Hematopoietic multipotent progenitor cell treated with erythropoietin and hydrocortisone succinate and interleukin-3 and kit ligand, for 8 days (in vitro differentiated cells): ENCODE measurements at places on chromosomes 2 and 18.

DNA sequence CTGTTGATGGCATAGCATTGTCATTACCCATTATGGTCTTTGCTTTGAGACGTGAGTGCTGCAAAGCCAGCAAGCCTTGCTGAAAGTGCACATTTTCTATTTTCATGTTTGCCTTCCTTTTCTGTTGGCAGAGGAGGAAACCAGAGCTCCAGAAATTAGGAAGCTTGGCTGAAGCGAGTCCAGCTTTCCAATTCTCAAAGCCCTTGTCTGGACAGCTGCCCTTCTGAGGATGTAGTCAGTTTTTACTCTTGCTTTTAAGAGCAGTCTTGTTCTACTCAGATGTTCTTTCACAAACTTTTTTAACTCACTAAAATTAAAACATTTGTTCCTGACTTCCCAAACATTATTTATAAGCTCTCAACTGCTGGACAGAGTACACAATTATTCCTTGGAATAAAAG is 93.8 kb downstream of the ICOS start:
- no peak for DNase-seq

DNA sequence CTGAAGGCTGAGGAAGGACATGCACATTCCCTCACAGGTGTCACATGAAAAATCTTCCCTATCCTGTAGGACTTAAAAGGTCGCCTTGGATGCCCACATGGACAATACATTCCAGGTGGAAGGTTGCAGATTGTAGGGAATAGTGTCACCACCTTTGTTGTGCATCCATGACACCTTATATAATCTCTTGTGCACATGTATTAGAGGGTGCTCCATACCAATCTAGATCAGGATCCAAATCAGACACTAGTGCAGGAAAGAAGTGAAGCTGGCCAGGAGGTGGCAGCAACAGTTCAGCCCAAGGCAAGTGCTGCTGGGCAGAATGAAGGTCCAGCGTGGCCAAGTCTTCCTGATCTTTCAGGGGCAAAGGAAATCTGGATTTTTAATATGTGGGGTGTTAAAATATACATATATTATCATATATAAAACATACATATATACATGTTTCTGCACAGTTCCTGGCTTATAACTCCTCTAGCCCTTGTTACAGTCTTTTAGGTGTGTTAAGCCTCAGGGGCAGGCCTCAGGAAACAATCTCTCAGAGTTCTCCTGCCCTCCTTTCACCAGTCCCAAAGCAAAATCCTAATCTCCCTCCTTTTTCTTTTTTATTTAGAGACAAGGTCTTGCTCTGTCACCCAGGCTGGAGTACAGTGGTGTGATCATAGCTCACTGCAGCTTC is 16.6 kb downstream of the NIF3L1 start:
- peak; percentile 82 for DNase-seq

GRCh38 chr2:228417956-228418355 is 236.5 kb upstream of the SPHKAP start:
- no peak for DNase-seq

GRCh38 chr2:160289126-160289525 is 89.1 kb upstream of the ITGB6 start:
- DNase-seq: no peak

- DNase-seq: no peak
Observed at GRCh38 chr2:9639000-9639602, 8.3 kb upstream of the YWHAQ start.

- DNase-seq: no peak
Observed at GRCh38 chr2:194696690-194697089, 960.3 kb upstream of the SLC39A10 start.

GRCh38 chr18:36309436-36310391 is 12.2 kb downstream of the FHOD3 start:
- DNase-seq: no peak

GRCh38 chr18:44556296-44556695 is 124.4 kb upstream of the SETBP1 start:
- DNase-seq: no peak

- DNase-seq: no peak
Observed at GRCh38 chr18:43578706-43579105, 301.4 kb upstream of the SYT4 start.

DNA sequence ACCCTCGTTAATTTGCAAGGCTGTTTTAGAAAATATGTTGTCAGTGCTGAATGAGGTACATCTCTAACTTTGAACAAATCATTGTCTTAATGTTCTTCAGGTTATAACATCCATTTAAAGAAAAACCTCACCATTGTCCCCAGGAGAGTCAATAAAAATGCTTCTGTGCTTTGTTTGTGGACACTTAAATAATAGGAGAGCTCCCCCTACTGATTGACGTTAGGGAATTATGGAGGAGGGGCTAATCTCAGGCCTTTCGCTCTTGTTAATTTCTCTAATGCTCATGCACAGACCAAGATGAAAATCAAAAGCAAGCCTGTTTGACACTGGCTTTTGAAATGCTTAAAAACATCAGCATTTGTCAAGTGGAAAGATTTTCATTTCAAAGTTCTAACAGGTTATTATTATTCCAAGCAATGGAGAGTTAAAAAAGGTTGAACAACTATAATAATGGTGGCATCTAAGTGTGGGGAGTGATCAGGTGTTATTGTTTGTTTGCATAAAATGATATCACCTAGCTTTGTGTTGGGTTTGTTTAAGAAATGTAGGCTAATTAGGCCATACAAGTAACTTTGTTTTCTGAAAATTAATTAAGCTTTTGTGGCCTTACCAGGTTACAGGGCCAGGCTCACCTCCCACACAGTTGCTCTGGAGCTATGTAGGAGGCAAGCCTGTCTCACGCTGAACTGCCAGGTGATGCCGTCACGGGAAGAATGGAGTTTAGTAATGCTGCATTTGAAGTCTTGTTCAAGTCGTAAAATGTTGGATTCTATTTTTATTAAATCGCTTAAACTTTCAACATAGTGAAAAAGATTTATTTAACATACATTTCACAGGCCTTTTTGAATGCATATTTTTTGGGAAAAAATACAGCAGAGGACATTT is 51.7 kb upstream of the SMIM21 start:
- peak; percentile 54 for DNase-seq

GRCh38 chr2:237485304-237485703 is 1.7 kb upstream of the MLPH start:
- no peak for DNase-seq

DNA sequence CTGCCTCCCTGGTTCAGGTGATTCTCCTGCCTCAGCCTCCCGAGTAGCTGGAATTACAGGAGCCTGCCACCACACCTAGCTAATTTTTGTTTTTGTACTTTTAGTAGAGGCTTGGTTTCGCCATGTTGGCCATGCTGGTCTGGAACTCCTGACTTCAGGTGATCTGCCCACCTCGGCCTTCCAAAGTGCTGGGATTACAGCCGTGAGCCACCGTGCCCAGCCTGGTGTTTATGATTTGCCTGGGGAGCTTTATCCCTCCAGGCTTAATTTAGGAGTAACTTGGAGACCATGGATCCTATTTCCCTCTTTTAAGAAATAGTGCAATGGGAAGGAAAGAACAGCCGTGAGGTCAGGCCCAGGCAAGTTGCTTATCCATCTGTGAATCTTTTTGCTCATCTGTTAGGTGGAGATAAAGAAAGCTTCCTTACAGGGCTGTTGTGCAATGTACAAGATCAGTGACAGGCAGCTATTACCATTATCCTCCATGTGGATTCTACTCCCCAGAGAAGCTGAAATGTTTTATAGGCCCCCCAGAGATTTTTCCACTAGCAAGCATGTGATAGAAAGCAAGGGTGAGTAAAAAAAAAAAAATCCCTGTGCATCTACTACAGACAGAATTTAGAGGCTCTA is 104.9 kb upstream of the MGAT5 start:
- peak; percentile 27 for DNase-seq

DNA sequence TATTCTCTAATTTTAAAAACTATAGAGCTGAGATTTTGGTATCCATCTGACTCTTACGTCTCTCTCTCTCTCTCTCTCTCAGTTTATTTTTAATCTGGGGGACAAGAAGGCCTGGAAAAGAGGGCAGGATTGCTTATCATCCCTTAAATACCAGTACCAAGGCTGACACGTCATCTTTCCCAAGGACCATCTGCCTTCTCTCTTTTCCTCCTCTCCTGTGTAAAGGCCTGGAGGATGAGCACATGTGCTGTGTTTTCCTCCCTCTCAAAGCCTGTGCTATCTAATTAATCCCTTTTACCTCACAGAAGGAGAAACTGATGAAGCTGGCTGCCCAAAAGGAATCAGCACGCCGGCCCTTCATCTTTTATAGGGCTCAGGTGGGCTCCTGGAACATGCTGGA is 7.3 kb downstream of the IL37 start:
- DNase-seq: no peak

GRCh38 chr2:133517876-133518275 is 50.4 kb downstream of the NCKAP5 start:
- DNase-seq: no peak

DNA sequence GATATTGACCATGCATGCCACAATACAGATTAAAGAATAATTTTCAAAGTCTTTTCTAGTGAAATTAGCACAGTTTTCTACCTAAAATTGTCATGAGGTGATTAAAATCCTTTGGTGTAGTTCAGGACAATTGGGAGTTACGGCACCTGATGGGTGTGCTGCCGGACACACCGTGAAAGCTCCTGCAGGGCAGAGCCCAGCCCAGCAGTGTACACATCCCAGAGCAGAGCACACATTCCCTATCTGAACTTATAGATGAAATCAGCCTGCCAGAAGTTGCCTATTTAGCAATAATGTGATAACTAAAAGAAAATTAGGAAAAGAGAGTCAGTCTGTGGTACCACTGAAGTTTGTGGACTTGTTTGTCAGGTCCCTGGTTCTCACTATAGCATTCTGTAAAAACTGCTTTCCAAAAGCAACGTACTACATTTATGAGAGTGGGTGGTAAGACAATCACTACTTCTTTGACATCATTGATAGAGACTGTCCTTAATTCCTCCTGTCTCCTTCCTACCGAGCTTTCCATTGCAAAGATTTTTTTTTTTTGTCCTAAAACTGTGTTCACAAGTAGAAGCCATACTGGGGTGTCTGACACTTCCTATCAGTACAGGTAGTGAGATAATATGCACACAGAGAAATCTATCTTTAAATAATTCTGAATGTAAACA is 3.4 kb downstream of the CYTIP start:
- no peak for DNase-seq

GRCh38 chr18:5969355-5969988 is 74.2 kb upstream of the TMEM200C start:
- no peak for DNase-seq

GRCh38 chr18:59554796-59555335 is 142.4 kb downstream of the CCBE1 start:
- no peak for DNase-seq

DNA sequence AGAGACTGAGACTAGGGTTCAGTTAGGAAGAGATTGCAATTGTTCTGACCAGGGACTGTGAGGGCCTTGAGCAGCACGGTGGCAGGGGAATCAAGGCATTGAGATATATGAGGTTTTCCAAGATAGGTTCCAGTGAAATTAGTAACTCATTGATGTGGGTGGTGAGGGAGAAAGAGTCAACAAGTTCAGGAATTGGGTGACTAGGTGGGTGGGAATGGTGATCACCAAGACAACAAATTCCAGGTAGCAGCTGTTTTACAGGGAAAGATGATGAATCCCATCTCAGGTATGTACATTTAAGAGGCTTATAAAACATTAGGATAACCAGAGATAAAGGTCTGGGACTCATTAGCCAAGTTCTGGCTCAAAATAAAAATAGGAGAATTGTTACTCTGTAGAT is 251.5 kb upstream of the MGAT5 start:
- DNase-seq: no peak

- DNase-seq: no peak
Observed at GRCh38 chr18:13826209-13826608, 2.3 kb downstream of the MC5R start.

DNA sequence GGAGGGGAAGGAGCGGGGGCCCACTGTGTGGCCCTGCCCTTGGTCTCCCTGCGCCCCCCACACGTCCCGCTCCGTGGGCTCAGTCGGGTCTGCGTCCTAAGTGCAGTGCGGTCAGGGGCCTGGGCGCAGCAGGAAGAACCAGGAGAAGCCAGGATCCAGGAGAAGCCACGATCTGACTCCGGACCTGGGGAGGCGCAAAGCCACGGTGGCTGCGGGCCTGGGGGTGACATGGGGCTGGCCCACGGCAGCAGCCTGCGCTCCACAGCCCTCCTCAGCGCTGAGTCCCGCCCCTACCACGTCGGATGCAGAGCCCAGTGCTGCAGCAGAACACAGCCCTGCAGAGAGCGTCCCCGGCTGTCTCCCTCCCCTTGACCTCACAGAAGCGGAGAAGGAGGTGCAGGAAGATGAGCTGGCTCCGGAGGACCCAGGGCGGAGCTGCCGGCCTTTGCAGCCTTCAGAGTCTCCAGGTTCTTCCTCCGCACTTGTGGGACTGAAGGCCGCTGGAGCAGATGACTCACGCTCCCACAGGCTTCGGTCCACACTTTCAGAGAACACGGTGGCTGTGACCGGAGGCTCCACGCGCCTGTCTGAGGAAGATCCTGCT is 589.2 kb upstream of the SALL3 start:
- DNase-seq: no peak

DNA sequence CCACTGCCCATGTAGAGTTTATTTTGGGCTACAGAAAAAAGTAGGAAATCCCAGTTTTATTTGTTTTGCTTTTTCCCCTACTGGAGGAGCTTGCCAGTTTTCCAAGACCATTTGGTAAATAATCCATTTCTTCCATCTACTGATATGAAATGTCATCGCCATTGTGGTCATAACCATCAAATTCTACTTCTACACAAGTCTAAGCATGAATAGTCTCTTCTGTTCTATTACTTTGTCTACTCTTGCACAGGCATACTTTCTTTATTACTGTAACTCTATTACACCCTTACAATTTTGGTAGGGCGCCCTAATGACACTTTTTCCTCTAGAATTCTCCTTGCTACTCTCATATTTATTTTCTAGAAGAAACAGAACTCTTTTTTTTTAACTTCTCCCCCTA is 120.7 kb downstream of the ATAD2B start:
- no peak for DNase-seq

- no peak for DNase-seq
Observed at GRCh38 chr2:230873661-230874401, 9.1 kb downstream of the ITM2C start.

DNA sequence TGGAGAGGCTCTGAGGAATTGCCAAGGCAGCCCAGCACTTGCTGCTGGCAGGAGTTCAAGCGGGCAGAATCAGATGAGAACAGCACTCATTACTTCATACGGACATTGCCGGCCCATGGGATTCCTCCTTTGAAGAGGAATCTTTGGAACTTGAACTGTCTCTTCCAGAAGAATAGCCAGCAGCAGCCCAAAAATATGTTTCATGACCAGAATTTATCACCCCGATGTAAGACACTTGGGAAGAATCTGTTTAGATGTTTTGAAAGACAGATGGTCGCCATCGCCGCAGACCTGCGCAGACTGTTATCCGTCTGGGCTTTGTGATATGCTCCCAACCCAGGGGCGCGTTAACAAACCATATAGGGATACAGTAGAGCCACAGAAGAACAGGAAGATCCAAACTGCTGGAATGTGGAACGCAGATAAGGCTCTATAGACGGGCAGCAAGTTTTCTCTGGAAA is 3.7 kb upstream of the ADI1 start:
- no peak for DNase-seq
